ENCODE measurements at places on chromosomes 6 and 20.
A peak's percentile ranks its signal among the peaks of the same experiment; 100 is the strongest.

DNA sequence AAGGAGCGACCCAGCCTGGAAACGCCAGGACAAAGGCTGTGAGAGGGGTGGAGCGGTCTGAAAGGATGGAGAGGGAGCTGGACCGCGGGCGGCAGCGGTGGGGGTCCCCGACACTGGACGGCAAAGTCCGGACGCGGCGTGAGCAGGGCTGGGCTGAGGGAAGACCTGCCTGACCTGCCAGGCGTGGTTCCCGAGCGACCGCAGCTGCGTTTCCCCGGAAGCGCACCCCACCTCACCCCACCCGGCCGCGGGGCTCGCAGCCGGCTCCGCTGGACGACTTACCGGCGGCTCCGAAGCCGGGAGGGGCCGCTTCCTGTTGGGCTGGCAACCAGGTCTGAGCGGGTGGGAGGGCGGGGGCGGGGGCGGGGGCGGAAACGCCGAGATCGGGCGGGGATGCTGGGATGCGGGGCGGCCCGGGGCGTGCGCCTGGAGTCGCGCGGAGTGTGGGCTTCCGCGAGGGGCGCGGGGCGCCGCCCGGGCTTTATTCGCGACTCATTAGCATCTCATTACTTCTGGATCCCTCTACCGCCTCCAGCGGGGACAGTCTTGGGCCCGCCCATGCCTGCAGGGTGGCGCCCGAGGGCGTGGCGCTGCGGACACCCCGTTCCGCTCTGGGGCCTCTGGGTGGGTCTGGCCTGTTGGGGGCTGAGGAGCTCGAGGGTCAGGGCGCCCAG is at the start of gene MICAL1:
Gene MICAL1 (minus strand): TSS at position 336 of the 674 bp plus-strand sequence. CDS start 1,576 bp downstream, outside the sequence.
- DNase-seq, result no peak

DNA sequence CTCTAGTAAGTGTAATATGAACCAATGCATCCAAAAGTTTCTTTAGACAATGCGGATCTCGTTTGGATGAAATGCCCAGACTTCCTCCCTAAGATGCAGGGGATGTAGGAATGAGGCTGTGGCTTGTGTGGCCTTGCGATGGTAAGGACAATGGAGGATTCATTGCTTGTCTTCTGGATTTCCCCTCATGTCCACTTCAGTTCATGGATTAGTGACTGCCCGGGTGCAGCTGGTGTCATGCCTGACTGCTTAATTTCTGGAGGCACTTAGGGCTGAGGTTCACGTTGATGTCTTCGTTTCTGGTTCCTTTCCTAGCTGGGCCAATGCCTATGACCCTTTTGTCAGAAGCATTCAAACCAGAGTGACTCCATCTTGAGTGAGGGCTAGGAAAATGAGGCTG is 93.8 kb downstream of the SCP2D1 start:
- DNase-seq, result no peak

- no peak for DNase-seq
These were observed 132.4 kb downstream of the MACROD2 start for GRCh38 chr20:14127514-14128223.

GRCh38 chr6:33028220-33028849 is 18.9 kb upstream of the HLA-DOA start:
- DNase-seq, result no peak

GRCh38 chr6:53771785-53772624 is 22.8 kb upstream of the LRRC1 start:
- peak; percentile 76 for DNase-seq

DNA sequence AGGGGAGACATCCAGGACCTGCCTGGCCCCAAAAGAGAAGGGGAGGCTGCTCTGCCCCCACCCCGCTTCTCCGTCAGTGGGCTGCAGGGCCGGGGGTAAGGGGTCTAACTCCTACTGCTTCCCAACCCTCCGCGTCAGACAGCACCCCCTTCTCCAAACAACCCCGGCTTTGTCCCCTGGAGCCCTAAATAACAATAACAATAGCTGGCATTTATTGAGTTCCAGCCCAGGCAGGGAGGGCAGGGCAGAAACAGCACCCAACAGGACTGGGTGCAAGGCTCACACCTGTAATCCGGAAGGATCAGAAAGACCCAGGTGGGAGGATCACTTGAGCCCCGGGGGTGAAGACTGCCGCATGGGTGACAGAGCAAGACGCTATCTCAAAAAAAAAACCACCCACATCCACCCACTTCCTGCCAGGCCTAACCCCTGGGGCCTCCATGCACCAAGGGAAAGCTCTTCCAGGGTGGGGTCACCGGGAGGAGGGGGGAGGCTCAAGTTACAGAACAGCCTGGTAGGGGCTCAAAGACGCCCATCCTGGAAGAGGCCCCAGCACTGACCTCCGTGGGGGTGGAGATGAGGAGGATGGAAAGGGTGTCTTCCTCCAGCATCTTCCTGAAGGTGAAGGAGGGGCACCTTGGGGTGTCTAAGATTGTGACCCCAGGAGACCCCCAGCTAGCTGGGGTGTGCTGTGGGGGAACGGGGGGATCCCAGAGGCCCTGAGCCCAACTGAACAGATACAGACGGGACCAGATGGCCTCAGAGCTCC is 1.3 kb upstream of the FNDC11 start:
- DNase-seq, result no peak

DNA sequence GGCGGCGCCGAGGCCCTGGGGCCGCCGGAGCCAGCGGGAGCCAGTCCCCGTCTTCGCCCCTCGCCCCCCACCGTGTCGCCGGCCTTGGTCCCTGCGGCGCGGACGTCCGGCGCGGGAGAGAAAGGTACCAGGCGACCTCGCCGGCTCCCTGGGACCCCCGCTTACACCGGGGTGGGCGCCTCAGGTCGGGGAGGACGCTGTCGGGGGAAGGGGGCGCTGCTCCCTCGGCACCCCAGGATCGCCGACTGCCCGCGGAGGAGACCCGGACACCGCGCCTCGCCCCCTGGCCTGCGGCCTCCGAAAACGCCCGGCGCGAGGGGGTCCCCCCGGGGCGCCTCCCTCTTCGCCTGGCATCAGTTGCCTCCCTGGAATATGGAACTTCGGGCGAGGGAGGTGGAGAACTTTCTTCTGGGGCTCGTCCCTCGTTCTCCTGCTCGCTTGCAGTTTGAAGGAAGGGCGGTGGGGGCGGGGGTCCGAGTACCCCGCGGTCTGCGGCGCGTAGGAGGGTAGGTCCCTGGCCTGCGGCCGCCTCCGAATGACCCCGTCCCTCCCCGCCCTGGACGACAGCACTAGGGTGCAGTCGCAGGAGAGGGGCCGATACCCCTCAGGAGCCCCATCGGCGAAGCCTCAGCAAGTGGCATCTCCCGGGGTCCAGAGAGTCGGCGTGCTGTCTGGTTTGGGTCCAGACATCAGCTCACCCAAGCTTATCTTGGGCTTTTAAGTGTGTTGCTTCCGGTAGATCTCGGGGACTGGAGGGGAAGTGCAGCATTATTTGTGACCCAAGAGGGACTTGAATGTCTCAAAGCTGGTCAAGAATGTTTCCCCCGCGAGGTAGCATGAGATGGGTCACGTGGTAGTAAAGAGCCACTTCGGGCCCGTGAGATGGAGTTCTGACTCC is 549 bp downstream of the ANKRD6 start:
- DNase-seq, result no peak

DNA sequence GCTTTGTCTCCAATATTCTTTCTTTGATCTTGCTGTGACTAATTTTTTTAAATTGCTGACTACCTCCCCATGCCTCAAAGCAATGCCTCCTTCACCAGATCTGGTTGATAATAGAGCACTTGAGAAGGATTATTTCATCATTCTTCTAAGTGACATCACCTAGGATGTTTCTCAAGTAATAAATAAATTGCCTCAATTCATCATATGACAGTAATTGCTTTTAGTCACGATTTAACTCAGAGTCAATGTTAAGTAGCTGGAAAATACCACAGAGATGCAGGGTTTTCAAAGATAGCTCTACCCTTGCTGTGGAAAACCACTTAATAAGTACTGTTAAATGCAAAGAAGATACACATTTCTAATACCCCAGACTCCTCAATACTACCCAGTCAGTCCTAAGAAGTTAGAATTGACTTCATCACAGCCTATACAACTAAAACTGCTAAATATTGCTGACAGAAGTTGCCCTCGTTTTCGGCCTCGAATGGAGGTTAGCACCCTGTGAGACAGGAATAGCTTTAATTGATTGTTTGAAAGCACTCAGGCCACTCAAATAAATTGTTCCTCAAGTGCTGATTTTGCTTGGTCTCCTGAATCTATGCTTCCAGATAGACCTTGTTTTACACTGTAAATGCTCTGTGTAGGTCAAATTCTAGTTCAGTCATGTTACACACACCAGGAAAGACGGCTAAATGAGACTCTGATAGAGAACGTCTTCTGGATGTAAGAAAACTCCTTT is 640.6 kb upstream of the CHD6 start:
- DNase-seq, result no peak

- no peak for DNase-seq
These were observed 111.0 kb downstream of the DTNBP1 start for GRCh38 chr6:15551798-15552197.

DNA sequence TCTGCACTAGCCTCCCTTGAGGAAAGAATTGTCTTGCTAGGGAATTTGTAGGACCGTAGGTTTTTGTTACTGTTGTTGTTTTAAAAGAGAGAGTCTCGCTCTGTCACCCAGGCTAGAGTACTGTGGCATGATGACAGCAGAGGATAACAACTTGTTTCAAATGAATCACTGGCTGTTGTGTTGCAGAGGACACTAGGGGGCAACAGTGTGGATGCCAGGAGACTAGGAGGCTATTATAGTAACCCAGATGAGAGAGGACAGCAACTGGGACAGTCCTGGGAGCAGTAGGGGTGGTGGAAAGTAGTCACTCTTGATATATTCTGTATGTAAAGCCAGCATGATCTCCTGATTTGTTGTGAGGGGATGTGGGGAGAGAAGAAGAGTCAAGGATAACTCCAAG is 41.8 kb upstream of the LAMA4 start:
- DNase-seq, result no peak

DNA sequence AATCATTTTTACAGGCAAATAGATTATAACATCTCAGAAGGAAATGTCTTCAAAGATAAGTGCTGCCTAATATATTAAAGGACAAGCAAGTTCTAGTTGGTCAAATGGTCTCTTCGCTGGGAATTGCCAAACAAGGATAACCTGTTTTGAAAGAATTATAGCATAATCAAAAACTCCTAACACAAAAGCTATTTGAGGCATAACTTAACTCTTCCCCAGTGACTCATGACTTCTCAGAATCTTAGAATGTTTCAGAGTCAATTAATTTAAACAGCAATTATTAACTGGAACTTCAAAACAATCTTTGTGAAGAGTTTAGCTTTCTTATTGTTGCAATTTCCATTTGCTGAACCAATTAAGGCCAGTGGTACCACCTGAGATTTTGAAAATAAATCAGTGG is 126.6 kb downstream of the MTFR2 start:
- no peak for DNase-seq

DNA sequence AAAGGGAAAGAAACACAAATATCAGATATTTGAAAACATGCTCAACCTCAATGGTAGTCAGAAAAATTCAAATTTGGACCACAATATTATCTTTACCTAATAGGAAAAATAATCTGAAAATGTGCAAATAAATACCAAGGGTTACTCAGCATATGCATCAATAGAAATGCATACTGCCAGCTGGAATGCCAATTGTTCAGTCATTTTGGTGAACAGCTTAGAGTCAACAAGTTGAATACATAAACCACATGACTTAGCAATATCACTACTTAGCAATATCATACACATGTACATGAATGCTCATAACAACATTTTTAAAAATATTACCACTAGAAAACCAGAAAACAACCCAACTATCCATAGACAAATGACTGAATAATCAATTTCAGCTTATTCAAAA is 212.7 kb downstream of the PTPRK start:
- DNase-seq, result peak; percentile 20

- DNase-seq, result no peak
These were observed 51.4 kb upstream of the GMDS start for GRCh38 chr6:2296781-2297180.

- DNase-seq, result peak; percentile 77
These were observed 218.8 kb upstream of the RNF24 start for GRCh38 chr20:4234128-4234527.

- no peak for DNase-seq
These were observed 180.6 kb downstream of the TBX18 start for GRCh38 chr6:84583784-84584183.

DNA sequence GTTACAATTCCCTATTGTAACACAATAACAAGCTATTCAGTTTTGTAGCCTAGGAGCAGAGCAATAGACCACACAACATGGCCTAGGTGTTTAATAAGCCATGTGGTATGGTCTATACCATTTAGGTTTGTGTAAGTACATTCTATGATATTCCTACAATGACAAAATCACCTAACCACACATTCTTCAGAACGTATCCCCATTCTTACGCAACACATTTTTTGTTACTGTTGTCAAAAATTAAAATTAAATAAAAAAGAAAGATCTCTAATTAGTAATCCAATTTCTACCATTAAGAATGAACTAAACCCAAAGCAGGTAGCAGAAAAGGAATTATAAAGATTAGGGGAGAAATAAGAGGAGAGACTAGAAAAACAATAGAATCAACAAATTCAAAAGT is 44.0 kb downstream of the RANBP9 start:
- DNase-seq, result no peak

- DNase-seq, result no peak
These were observed 666.7 kb downstream of the EPM2A start for GRCh38 chr6:145068577-145068976.

GRCh38 chr6:138291849-138292181 is 73.5 kb upstream of the PBOV1 start:
- no peak for DNase-seq

GRCh38 chr20:57514273-57514751 is 10.6 kb downstream of the CTCFL start:
- DNase-seq, result no peak

GRCh38 chr6:72084992-72085569 is 198.7 kb downstream of the RIMS1 start:
- no peak for DNase-seq

DNA sequence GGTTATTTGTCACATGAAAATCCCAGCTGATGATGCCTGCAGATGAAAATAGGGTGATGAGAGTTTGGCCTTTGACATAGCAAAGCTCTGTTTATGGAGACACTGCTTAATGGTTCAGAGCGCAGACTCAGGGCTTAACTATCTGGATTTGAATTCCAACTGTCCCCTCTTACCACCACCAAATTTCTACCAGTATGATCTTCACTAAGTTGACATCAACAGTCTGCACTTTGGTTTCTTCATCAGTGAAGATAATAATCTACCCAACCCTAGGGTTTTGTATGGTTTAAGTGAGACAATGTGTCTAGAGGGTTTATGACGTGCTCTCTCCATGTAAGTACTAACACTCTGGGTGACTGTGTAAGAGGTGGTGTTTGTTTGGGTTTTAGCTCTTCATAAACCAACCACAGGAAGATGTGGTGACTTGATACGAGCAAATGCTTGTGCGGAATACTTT is 151.4 kb upstream of the TNFAIP3 start:
- DNase-seq, result no peak

- DNase-seq, result no peak
These were observed 71.9 kb downstream of the TBC1D7 start for GRCh38 chr6:13256266-13257001.

GRCh38 chr6:8707369-8707768 is 272.0 kb upstream of the SLC35B3 start:
- DNase-seq, result no peak

DNA sequence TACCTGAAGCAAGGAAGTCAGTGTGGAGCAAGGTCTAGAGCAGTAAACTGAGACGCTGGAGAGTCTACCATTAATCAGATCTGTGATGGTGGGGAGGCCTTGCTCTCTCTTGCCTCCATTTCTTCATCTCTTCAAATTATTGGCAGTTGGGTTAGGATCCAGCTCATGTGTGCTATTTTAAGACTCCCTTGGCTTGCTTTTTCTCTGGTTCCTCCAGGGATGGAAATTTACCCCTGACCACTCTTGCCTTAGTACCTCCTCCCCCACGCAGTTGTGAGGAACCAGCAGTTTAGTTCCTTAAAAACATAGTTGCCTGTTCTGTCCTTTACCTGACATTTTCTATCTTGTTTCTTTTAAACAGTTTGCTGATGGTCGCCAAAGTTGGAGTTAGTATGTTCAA is 7.4 kb downstream of the TMEM14C start:
- no peak for DNase-seq

Measured in epithelial cell of prostate (primary cell).